ENCODE measurements at places on chromosomes 1 and 21. TPM values are rescaled to one million over a fixed set of nuclear protein-coding genes. Genes with fewer than 3 reads are reported as not detected.
A peak's percentile ranks its signal among the peaks of the same experiment; 100 is the strongest.

FAM177B gene
- not detected for total RNA-seq

IL12RB2 gene
- 1.4 TPM for total RNA-seq

CDA gene
- 37.1 TPM for total RNA-seq

TNFRSF25 gene
- 5.4 TPM for total RNA-seq

KIF14 gene
- 16.3 TPM for total RNA-seq

CACNA1S gene
- total RNA-seq: not detected

TRIM67 gene
- total RNA-seq: not detected

AK4 gene
- total RNA-seq: 297 TPM

ANGPTL1 gene
- not detected for total RNA-seq

PLA2G2D gene
- not detected for total RNA-seq

GRCh38 chr1:166511761-166512160 is 327.5 kb upstream of the POGK start:
- no peak for DNase-seq

DNA sequence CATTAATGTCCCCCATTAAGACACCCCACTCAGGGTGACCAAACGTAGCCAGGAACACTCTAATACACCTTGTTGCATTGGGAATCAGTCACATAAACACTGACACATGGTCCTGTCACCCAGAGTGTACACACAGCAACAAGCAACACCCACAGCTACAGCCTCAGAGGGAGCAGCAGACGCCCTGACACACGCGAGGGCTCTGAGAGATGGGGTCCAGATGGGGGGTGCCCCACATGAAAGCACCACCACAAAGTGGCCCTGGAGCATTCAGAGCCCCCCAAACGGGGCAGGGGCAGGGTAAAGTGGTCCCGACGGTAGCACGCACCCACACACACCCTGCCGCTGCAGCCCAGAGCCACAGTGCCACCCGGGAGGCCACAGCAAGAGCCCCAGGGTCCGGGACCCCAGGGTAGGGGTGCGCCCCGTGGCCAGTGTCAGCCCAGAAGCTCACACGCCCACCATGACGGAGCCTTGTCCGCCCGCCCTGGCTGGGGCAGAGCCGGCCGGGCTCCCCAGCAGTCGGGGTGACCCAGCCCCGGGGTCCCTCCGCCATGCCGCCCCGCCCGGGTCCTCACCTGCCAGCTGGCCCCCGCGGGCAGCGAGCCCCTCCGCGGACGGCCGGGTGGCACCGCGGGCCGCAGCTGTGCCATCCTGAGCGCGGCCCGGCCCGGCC is 47.3 kb downstream of the RAP1GAP start:
- peak; percentile 59 for DNase-seq

DNA sequence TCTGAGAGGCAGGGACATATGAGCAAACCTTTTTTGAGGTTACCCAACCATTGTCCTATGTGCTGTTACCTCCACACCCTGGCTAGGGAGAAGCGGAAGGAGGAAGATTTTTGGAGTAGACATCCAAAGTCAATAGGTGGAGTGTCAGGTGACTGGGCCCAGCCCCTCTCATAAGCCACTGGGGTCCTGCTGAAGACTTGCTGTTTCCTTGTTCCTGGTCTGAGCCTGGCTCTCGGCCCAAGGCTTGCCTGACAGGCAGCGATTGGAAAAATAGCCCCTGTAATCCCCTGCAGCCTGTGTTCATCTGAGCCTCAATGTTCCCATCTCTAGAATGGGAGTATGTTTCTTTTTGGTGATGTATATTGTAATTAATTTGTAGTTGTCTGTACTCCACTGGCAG is 6.9 kb upstream of the PIGR start:
- DNase-seq: no peak

DNA sequence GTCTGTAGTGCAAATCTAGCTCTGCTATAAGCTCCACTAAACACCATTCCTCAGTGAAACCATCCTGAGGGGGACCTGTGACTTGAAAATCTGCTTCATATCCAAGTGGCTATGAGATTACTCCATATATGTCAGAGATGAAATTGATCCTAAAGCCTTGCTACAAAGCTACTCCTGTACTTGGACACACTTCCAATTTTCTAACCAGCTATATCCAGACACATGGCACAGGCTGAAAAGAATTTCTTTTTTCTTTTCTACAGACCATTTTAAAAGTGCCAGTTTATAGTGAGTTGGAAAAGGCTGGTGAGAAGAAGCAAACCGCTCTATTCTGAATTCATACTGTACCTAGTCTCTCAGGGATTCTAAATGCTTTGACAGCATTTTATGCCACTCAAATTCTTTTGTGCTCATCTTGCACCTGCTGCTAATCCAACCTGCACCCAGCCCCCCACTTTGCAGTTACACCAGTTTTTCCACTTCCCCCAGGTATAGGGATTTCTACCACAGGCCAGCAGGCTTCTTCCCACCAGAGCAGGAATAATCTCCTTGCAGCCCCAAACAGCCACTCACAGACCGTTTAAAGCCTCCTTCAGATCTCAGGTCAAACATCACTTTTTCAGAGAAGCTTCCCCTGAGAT is 112.5 kb downstream of the RERE start:
- DNase-seq: no peak

- DNase-seq: no peak
Observed at GRCh38 chr1:212966616-212967015, 16.3 kb downstream of the VASH2 start.

GRCh38 chr1:76832521-76832920 is 34.8 kb upstream of the ST6GALNAC5 start:
- DNase-seq: no peak

- no peak for DNase-seq
Observed at GRCh38 chr1:232132572-232132971, 497.4 kb downstream of the SIPA1L2 start.

GRCh38 chr1:44377925-44378784 is 23.1 kb upstream of the ERI3 start:
- peak; percentile 79 for DNase-seq

- DNase-seq: peak; percentile 54
Observed at GRCh38 chr1:203026666-203027663, 674 bp downstream of the PPFIA4 start.

DNA sequence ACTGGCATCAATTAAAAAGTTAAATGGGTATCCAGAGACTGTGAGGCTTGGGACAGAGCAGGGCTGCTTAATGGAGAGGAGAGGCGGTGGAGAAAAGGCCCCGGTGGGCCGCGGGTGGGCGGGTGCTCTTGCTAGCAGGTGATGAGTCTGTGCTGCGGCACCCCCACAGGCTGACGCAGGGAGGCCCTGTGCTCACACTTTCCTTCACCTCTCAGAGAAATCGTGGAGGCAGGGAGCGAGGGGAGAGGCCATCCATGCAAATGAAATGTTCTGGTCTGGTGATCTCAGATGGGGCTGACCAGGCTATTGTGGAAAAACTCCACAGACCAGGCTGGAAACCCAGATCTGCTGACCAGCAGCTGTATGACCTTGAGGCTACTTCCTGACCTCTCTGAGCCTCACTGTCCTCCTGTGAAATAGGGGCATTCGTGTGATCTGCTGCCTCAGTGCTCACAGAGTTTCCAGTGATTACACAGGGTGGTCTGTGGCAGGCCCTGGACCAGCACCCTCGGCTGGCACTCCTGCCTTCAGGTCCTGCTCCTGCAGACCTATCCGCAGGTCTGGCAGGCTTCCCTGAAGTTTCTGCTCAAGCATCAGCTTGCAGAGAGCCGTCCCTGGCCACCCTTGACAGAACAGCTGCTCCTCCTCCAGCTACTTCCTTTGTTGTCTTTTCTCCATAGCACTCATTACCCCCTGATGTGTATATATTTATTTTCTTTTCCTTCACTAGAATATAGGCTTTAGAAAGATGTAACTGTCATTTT is 89.2 kb downstream of the BEND5 start:
- no peak for DNase-seq

DNA sequence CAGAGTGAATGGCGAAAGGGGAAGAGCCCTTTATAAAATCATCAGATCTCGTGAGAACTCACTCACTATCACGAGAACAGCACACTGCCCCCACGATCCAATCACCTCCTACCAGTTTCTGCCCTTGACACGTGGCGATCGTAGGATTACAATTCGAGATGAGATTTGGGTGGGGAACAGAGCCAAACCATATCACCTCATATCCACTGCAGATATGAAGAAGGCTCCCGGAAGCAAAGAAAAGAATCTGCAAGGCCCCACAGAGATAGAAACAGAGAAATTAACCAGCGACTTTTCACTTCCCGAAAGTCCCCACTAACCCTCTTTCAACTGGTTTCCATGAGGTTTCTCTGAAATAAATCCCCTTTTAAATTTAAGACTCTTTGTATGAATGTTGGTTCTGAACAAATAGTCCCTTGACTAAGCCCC is 86.2 kb upstream of the IRF2BP2 start:
- DNase-seq: no peak

DNA sequence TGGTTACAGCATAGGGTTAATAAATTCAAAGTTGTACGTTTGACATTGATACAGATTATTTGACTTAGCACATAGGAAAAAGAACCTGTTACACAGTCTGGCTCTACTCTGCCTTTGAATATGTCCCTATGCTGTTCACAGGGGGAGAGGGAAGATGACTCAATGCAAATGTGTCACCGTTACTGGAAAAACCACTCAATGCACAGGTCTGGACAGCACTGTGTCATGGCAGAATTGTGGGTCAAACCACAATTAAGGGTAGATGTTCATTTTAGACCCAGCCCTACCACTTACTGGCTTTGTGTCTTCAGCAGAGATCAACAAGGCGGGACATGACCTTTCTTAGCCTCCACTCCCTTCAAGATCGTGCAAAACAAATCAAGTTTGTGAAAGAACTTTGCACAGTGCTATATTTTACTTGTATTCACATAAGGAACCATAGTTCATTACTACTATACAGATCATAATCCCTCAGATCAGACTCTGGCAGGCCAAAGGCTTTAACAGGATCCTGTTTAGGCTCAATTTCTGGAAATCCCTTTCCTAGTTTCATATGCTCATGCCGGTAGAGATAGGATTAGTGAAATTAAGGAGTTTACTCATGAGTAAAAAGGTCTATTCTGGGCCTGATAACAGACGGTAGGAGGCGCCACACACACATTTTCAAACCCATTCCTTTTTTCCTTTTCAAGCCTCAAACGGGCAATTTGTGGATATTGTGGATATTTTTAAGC is 22.1 kb downstream of the EIF2D start:
- DNase-seq: peak; percentile 70

DNA sequence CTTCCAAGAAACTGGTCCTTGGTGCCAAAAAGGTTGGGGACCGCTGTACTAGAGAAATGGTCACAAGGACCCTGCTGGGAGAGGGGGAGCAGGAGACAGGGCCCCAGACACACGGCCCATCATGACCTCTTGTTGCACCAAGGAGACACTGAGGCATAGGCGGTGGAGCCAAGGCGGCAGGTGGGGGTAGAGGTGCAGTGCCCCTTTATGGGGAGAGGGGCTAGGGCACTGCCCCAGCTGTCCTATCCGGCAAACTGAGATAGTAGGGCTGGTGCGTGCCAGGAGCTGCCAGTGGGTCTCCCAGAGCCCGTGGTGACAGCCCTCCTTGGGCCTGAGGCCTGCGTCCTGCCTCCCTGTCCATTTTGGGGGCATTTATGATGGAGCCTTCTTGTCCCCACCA is 20.3 kb downstream of the TNNT2 start:
- DNase-seq: no peak

DNA sequence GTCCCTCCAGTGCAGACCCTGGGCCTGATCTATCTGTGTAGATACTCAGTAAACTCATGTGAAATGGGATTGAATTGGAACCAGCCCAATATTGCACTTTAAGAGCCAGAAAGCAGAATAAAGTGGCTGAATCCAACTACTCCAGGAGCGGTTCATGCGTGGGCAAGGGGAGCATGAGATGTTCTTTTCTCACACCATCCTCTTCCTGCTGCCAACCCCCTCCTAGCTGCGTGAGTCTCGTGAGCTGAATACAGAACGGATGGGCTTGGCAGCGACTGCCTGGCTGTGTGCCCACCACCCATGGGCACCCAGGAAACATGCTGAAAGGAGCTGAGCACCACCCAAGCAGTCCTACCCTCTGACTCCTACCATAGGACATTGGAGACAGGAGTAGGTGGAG is 128.3 kb downstream of the ELAVL4 start:
- no peak for DNase-seq

GRCh38 chr1:169044296-169044695 is 62.2 kb upstream of the ATP1B1 start:
- no peak for DNase-seq

GRCh38 chr1:220099826-220100225 is 5.9 kb downstream of the IARS2 start:
- DNase-seq: no peak

DNA sequence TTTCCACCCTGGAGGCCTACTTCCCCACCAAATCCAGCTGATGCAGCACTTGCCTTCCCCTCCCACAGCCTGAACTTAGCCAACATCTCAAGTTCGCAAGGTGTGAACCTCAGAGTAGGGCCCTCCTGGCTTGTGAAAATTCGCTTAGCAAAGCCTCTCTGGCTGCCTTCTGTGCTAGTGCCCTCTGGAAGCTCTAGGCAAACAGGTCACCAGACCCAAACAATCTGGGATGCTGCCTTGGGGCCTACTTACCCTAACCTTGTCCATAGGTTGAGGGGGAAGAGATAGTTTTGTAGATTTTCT is 30.3 kb upstream of the TRABD2B start:
- DNase-seq: no peak

- DNase-seq: no peak
Observed at GRCh38 chr1:151009206-151009587, 948 bp downstream of the PRUNE1 start.

DNA sequence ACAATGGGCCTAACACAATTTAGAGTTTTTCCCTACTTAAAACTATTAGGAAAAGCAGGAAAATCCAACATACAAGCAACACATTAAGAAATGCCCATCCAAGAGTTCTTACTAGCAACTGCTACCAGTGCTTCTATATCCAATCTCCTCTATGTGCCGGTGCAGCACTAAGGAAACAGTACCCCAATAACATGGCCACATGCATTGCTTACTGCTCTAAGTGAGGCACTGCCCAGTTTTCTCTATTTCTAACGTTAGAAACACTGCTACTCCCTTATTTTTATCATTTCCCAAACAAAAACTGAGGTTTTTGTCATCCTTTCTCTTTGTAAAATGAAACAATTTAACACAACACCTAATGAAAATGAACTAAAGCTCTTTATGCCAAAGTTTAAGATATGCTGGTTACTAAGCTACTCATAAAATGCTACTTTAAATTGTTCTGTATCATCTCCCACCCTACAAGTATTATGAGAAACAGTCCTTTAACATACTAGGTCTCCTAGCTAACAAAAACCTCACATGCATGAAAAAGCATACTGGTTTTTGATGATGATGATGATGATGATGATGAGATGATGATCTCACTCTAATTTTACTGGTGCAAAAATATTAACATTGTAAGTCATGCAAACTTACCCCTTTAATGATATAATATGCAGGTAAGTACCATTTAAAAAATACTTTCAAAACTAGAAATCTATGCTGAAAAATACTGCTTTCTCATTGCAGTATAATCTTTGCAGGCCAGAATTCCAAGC is 90.7 kb upstream of the TTC39A start:
- no peak for DNase-seq

DNA sequence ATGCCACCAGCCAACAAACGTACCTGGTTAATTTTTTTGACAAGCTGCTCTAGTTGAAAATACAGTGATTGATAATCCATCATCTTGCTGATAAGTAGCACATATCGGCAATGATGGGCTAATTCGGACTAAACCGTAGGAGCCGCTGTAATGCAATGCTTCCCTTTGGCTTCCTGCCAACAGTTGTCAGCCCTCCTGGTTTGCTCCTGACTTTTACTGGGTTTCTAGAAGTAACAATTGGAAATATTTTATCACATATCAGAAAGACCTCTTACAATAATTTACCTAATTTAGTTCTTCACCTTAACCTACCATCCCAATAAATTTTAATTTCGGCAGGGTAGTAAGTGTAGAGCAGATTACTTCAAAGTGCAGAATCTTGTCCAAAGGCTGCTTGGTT is 148.5 kb downstream of the DHRS3 start:
- no peak for DNase-seq

GRCh38 chr1:20373286-20373685 is 82.6 kb downstream of the VWA5B1 start:
- DNase-seq: no peak
